ENCODE measurements at places on chromosomes 1 and 21.

GRCh38 chr1:41662061-41662764 lies 177.7 kb upstream of the EDN2 start:
- no peak for DNase-seq

DNA sequence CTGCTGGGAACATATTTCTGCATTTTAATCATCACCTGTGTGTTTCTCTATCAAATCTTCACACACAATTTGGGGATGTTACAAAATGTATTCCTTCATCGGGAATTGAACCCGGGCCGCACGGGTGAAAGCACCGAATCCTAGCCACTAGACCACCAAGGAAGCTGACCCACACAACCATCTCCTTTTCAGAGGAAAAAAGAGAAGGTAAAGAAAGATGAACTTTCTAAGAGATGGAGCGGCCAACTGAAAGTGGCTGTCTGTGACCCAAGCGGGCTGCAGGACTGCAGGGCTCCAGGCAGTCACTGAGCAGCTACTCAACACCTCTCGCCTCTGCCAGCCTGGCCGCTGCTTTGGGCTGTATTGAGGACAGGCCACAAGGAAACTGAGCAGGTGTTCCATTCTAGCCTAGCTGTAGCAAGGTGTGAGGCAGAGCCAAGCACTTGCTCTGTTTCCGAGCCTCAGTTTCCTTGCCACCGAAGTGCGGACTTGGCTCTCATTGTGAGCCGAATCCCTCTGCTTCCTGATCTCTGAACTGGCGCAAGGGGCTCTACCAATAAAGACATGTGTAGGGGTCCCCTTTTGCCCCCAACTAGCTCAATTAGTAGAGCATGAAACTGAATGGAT lies 156.9 kb upstream of the NBPF11 start:
- no peak for DNase-seq

DNA sequence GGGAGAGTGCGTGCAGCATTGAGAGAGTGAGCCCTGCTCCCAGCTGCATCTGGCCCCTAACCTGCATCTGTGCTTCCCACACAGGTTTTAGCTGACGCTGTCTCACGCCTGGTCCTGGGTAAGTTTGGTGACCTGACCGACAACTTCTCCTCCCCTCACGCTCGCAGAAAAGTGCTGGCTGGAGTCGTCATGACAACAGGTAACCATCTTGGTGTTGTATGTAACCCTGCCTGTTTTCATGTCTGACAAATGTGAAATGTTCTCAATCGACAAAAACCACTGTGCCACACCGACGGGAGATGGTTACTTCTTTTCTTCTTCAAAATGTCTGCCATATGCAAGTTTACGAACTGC lies 105.8 kb downstream of the ADARB1 start:
- DNase-seq: no peak

- DNase-seq: no peak
Measured at GRCh38 chr1:36818771-36819170, 215.5 kb downstream of the GRIK3 start.

- DNase-seq: no peak
Measured at GRCh38 chr1:37474697-37475379, 458 bp downstream of the ZC3H12A start.

DNA sequence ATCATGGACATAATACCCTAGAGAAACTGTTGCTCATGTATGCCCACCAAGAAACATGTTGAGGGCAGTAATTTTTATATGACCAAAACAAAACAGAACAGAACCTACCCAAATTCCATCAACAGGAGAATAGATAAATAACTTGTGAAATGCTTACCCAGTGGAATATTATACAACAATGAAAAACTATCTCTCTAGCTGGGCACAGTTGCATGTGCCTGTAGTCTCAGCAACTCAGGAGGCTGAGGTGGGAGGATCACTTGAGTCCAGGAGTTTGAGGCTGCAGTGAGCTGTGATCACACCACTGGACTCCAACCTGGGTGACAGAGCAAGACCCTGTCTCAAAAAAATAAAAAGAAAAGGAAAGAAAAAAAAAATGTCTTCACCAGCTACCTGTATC lies 37.6 kb upstream of the RCSD1 start:
- DNase-seq: no peak

DNA sequence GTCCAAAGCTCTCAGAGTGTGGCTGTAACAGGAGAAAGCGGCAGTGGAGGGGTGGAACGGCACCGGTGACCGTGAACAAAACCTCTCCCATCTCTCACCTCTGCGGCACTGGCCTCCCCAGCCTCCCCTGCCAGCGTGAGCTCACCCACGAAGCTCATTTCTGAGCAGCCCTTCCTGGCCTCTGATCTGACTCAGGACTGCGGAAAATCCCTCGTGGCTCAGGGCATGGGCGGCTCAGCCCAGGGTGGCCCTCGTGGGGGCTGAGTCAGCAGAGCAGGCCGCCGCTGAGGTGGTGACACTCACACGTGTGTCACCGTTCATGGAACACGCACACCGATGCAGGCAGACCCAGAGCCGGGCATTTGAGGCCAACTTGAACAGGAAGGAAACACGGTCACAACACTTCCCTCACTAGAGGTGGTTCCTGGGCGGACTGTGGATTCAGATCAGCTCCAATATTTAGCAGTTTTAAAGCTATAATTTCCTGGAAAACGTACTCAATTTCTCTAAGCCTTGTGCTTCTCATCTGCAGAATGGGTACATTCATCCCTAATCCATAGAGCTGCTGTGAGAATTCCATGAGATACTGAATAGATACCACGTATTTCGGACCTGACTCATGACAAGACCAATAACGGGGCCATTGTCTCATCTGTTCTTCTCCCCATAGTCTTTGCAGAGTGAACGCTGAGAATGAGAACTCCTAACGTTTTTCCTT lies 115.0 kb upstream of the TMPRSS2 start:
- no peak for DNase-seq

DNA sequence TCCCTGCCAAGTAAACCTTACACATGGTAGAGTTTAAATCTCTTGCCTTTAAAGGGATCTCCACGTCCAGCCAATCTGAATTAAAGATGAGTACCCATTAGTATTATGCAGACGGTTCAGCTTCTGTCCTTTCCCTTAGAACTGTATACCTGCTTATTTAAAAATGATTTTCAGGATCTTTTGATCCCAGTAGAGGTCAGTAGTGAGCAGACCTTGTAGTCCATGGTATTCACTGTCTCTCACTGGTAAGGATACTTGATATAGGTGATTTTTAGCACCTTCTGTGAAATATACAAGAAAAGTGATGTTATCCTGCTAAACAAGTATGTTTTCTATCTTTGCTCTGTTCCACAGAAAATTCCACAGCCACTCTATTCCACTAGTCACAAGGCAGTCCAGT lies 1211.6 kb upstream of the ADGRL4 start:
- DNase-seq: no peak

DNA sequence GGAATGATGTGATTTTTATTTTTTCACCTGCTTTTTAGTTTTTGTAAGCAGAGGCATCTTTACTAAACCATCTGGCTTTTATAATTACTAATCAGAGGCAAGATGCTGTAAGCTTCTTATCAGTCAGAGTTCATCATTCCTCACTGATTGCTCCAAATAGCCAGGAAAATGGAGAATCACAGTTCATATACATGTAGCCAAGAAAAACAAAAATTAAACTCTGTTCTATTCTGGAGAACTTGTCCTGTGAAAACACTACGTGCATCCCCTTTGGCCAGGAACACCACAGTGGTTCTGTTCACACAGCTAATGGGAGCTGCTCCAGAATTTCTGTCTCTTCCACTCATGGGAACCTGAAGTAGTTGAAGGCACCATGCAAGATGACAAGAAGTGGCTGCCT lies 725.5 kb upstream of the CHRM3 start:
- DNase-seq: no peak

DNA sequence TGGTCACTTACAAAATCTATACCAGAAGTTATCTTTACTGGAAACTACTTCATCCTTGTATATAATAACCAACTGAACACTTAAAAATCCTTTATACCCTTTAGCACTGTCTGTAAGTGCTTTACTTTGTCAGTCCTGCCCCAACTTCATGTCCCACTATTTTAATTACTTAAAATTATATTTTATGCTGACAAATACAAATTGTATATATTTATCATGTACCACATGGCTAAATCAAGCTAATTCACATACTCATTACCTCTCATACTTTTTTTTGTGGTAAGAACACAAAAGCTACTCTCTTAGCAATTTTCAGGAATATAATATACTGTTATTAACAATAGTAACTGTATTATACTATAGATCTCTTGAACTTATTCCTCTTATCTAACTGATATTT lies 63.0 kb downstream of the EVI5 start:
- no peak for DNase-seq

GRCh38 chr1:38730511-38731397 lies 128.8 kb downstream of the RRAGC start:
- DNase-seq: no peak

GRCh38 chr1:162954824-162955223 lies 93.8 kb upstream of the CCDC190 start:
- no peak for DNase-seq

DNA sequence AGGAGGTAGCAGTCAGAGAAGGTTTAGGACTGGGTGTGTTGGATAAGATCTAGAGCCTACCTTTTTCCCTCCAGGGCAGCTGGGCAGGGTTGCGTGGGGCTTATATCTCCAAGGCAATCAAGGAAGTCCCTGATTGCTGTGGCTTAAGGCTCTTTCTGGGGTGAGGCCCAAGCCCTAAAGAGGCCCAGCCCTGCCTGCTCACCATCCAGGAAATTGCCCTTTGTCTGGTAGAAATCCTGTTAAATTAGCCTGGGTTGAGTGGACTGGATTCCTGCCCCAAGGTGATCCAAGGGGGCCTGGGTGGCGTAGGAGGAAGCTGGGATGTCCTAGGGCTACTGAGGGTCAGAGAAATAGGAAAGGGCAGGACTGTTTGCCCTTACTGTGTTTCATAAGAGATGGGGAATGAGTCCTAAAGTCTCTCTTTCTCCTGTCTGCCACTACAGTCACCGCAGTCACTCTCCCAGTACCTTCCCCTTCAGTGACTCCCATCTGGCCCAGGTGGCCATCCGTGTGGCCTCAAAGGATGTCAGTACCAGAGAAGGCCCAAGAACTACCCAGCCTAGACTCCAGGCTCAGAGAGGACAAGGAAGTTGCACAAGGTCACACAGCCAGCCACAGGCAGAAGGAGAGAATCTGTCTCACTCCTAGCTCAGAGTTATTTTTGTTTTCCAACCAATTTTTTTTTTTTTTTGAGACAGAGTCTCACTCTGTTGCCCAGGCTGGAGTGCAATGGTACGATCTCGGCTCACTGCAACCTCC lies 25.8 kb downstream of the MFSD2A start:
- no peak for DNase-seq

DNA sequence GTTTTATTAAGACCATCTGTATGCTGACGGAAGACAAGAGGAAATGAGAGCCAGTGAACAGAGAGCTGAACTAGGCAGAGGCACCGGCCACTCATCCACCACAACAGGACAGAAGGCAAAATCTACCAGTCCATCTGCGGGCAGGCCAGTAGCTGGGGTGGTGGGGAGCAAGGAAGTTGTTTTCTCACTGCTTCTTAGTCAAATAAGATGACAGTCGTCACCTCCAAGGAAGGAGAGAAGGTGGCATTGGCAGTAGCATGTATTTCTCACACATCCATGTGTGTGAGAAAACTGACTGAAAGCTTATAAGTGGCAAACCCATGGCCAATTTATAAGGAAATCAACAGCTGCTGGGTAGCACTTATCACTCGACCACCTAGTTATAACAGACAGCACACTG lies 8.2 kb downstream of the TTC13 start:
- no peak for DNase-seq

- DNase-seq: no peak
Measured at GRCh38 chr1:90296327-90296726, 301.4 kb downstream of the ZNF326 start.

GRCh38 chr1:68230901-68231626 lies 1.3 kb downstream of the WLS start:
- no peak for DNase-seq

DNA sequence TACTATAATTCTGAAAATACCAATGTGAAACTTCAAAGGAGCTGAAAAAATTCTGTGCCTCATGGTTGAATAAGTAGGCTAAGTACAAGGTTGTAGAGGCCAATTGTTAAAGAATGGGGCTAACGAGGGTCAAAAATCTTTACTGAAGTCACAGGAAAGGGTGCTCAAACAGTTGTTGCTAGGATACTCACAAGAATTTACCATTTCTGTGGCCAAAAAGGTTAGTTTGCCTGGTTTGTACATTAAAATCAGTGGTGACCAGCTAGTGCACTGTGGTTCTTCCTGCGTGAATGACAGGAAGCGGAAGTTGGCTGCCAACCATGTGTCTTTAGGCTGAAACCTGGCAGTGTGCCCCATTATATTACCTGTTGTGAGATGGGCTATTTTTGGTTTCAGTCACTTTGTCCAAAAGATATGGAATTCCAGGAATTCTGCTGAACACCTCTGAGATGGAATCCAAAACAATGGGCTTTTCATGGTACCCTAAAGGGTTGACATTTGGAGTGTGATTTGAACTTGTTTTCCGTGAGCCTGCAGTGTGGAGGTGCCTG lies 13.5 kb downstream of the MAP3K21 start:
- DNase-seq: no peak

DNA sequence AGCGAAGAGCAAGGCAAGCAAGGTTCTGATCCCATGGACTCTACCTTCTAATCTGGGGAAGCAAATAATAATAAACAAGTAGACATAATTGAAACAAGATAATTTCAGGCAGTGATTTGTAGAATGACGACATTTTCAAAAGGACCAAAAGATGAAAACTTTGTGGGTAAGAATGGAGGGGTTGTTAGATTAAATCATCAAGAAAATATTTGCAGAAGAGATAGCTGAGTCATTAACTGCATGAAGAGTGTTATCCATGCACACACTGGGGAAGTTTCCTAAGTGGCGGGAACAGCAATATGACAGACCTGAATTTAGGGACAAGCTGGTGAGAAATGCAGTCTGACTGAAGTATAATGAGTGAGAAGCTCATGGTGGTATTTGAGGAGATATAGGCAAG lies 583.1 kb upstream of the RGS18 start:
- DNase-seq: no peak

GRCh38 chr1:195005338-195005737 lies 1602.9 kb downstream of the KCNT2 start:
- no peak for DNase-seq

- no peak for DNase-seq
Measured at GRCh38 chr1:29249170-29249691, 12.9 kb downstream of the PTPRU start.
